ENCODE measurements at places on chromosomes 6 and 20. TPM values are rescaled to one million over a fixed set of nuclear protein-coding genes. Genes with fewer than 3 reads are reported as not detected.

Gene MICB
- 15.9 TPM for total RNA-seq

Gene CALHM4
- total RNA-seq: not detected

Gene TFAP2C
- total RNA-seq: 0.16 TPM

Gene ENPP5
- 0.95 TPM for total RNA-seq

GRCh38 chr20:10453241-10453640, 18.1 kb downstream of the SLX4IP start:
- DNase-seq: no peak

DNA sequence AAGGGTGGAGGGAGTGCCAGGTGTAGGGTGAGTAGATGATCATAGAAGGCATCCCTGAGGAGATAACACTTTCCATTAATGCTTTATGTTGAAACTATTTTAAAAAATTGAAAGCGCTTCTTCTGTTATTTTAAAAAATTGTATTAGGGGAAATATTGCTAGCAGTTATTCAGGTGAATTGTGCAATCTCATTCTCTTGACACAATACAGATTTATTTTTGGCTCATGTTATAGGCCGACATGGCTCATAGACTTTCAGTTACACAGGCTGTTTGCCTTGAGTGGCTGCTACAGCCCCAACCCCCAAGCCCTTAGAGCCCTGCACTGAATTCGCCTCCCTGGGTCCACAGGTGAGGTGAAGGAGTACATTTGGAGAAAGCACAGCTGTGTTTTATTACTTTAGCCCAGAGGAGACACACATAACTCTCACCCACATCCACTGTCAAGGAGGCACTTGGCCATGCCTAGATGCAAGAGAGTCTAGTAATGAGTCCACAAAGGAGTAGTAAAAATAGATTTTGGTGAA, 228.2 kb downstream of the RFPL4B start:
- no peak for DNase-seq

- no peak for DNase-seq
These were observed 11.6 kb downstream of the ILRUN start for GRCh38 chr6:34684919-34685318.

- no peak for DNase-seq
These were observed 185.8 kb upstream of the PRDM1 start for GRCh38 chr6:105900125-105900937.

DNA sequence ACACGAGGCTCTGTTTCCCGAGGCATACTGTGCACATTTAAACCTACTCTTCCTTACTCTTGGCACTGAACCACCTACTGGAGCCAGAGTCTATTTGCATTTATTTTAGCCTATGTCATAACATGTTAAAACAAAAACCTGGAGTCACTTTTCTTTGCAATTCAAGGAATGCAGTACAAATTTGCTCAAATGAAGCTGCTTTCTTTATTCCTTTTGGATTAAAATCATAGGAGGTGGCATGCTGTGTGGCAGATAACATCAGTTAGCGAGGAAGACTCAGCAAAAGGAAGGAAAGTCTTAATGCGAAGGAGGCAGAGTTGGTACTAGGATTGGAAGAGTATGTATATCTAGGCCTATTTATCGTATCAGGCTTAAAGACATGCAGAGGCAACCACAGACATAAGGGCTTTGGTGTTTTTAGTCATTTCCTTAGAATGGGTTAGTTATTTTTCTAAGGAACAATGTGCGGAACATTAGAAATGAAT, 92.9 kb downstream of the SAMD3 start:
- no peak for DNase-seq

DNA sequence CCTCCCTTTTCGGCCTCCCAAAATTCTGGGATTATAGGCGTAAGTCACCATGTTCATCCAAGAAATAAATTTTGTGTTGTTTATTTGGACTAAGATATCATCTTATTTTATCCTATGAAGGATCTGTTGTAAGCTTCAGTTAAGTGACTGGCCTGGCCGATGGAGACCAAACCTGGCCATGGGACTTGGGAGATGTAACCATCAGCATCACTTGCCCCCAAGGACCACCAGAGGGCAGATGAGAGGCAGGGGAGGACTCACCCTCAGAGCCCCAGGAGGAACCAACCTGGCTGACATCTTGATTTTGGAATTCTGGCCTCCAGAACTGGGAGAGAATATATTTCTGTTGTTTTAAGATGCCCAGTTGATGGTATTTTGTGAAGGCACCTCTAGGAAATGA, 266.7 kb downstream of the CDH26 start:
- no peak for DNase-seq

DNA sequence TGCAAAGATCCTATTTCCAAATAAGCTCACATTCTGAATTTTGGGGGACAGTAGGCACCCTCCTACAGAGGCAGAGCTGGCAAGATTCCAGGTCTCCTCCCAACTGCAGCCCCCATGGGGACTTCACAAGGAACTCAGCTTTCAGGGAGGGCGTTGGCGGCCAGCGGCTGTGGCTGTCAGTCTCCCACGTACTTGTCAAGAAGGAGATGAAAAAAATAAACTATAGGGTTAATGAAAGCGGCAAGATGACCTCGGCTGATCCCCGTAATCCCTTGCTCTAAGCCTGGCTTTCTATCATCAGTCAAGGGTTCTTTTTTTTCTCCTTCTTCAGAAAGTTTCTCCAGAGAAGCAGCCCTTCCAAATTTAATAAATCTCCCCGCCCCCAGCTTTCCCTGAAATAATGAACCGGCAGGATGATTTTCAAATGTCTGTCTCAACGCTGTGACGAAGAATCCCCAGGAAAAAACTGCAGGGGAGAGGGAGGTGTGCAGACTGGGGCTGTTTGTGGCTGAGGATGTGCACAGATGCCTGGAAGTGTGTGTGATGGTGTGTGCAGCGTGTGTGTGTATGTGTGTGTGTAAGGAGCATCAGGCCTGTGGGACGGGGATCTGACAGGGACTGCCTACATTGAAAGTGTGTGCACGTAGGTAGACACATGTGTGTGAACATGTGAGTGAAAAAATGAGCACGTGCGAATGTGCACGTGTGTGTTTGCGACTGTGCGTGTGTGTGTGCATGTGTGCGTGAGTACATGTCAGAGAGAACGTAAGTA, 78.7 kb downstream of the SLC2A10 start:
- DNase-seq: no peak
